Stimulated activated CD8-positive, alpha-beta memory T cell treated with anti-CD3 and anti-CD28 coated beads, Interleukin-4, amount 100 ng/mL, for 1 hour (primary cell): ENCODE measurements at places on chromosomes 7 and 10.

DNA sequence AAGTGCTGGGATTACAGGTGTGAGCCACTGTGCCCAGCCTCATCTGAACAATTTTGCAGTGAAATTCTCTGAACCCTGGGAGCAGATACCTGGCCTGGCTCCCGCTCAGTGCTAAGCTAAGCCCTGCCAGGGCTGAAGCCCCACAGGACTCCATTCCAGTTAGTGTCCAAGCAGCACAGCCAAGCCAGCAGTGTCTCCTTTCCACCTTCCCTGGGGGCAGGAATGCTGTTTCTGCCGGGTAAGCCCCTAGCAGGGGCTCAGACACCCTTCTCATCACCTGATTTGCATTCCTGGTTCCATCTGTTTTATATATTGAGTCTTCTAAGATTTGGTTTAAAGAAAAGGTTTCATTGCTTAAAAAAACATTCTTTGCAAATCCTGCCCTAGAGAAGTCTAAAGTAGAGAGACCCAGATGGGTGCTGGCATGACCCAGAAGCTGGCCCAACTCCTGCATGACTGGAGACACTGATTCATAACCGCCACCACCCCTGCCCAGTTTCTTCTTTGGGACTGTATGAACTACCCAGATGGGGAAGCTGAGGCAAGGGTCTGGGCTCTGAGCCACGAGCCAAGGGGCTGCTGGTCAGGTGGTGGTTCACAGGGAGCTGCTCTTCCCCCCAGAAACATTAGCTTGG lies 14.0 kb downstream of the SLC13A4 start:
- DNase-seq, result no peak

GRCh38 chr10:129491123-129491734 lies 24.2 kb downstream of the MGMT start:
- DNase-seq, result no peak

GRCh38 chr7:95674101-95674500 lies 77.8 kb upstream of the PDK4 start:
- no peak for DNase-seq

- DNase-seq, result no peak
These were observed 40.4 kb downstream of the INSIG1 start for GRCh38 chr7:155337946-155338631.

GRCh38 chr10:58967551-58968388 lies 208.7 kb upstream of the PHYHIPL start:
- no peak for DNase-seq

DNA sequence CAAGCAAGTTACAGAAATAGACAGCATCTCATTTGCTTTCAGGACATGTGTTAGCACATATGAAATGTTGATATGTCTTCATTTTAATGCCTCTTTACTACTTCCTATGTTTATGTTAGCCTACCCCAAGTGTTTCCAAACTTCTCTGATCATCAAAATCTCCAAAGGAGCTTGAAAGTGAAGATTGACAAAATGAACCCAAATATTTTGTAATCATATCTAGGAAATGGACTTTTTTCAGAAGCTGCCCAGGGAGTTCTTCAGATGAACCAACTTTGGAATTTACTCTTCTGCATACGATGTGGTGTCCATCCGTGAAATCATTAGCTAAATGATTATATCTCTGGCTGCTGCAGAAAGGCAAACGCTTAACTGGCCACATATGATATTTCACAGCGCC lies 101.2 kb upstream of the AOAH start:
- no peak for DNase-seq

GRCh38 chr7:94133460-94133859 lies 129.3 kb upstream of the BET1 start:
- DNase-seq, result no peak

DNA sequence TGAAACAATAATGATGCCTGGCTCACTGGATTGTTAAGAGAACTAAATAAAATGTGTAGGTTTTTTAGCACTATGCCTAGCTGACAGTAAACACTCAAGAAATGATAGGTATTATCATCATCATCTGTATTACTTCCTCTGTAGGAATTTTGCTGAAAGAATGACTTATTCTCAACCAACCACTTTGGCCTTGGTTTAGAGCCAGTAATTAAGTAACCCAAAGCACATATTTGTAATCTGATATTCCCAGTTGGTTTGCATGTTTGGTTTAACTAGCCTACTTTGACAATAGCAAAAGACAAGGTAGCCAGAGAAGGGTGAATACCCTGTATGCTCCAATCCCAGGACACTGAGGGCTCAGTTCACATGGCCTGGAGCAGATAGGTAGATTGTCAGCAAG lies 34.4 kb downstream of the BCAP29 start:
- no peak for DNase-seq

GRCh38 chr10:94991243-94991888 lies 52.9 kb downstream of the CYP2C9 start:
- DNase-seq, result no peak

- DNase-seq, result no peak
These were observed 96.8 kb downstream of the CDK14 start for GRCh38 chr7:90692947-90693346.

GRCh38 chr10:24907956-24908355 lies 44.5 kb downstream of the PRTFDC1 start:
- DNase-seq, result no peak

- DNase-seq, result no peak
These were observed 1.9 kb upstream of the PLAU start for GRCh38 chr10:73908853-73909539.

GRCh38 chr7:75888464-75889222 lies 9.8 kb downstream of the RHBDD2 start:
- DNase-seq, result no peak

GRCh38 chr7:108147031-108147563 lies 16.9 kb upstream of the LAMB4 start:
- no peak for DNase-seq

- no peak for DNase-seq
These were observed 909.3 kb upstream of the GHITM start for GRCh38 chr10:83229991-83230390.

- no peak for DNase-seq
These were observed 7.9 kb upstream of the ZFYVE27 start for GRCh38 chr10:97729014-97729413.

DNA sequence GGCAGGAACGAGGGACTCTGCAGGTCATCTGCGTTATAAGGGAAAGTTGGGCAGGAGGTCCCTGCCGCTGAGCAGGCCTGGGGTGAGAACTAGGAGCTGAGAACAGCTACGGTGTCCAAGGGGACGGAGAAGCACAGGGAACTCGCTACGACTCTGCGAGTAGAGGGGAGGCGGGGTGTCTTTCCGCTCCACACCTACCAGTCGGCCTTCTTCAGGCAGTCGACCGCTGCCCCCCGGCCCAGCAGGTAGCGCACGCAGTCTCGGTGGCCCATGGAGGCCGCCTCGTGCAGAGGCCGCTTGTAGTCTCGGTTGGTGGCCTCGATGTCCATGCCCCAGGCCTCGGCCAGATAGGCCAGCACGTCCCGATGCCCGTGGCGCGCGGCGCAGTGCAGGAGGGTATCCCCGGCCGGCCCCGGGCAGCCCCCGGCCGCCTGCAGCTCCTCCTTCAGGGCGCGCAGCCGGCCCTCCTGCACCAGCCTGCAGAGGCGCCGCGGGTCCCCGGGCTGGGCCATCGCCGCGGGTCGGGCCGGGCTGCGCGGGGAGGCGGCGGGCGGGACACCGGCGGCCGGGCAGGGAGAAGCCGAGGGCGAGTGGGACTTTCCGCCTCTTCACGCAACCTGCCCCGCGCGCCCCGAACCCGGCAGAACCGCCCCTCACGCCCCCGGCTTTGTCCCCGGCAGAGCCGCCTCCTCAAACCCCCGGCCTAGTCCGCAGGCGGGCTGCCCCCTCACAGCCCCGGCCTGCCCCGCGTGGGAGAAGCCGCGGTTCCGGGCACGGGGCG lies 660 bp downstream of the ANKRD16 start:
- peak; percentile 1 for DNase-seq

- no peak for DNase-seq
These were observed 90.0 kb downstream of the JCAD start for GRCh38 chr10:29969255-29970011.
